ENCODE measurements at places on chromosomes 7 and 10. TPM values are rescaled to one million over a fixed set of nuclear protein-coding genes. Genes with fewer than 3 reads are reported as not detected.

GRCh38 chr7:151038951-151039849, 9.1 kb upstream of the ASIC3 start:
- DNase-seq, result no peak

GRCh38 chr10:12965571-12965970, 35.9 kb downstream of the CCDC3 start:
- DNase-seq, result no peak

The TMEM176B gene
- 56.7 TPM for total RNA-seq

DNA sequence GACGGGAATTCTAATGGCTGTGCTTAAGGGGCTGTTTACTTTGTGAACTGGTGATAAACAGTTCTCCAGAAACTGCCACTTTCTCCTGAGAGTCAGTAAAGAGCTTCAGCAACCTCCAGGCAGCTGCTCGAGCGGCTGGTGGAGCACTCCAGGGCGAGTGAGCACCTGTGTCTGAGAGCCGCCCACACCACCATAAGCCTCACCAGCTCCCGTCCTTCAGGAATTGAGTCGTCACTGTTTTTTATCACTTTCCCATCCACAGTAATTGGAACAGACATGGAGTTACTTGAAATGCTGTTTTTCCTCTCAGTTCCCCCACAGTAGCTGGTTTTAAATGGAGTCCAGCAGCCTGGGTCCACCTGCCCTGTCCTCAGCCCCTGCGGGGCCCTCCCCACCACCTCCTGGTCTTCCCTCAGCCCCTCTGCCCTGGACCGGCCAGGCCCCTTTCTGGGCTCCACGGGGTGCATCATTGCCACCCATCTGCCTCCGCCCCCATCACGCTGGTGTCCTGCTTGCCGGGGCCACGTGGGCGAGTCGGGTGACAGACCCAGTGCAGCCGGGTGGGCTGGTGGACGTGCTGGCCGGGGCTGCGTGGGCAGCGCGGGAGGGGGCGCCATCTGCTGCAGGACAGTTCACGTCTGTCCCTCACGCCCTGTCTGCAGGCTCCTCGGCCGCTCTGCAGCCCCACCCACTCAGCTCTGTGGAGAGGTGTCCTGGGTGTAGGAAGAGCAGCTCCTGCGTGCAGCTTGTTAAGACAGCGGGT, 56.0 kb downstream of the NKX6-2 start:
- DNase-seq, result no peak

The ZNF479 gene
- not detected for total RNA-seq
